ENCODE measurements at places on chromosomes 13 and 19.
A peak's percentile ranks its signal among the peaks of the same experiment; 100 is the strongest.

GRCh38 chr19:30519607-30520205 lies 147.5 kb downstream of the ZNF536 start:
- DNase-seq, result no peak

GRCh38 chr13:51959773-51960172 lies 51.5 kb downstream of the ATP7B start:
- DNase-seq, result no peak

DNA sequence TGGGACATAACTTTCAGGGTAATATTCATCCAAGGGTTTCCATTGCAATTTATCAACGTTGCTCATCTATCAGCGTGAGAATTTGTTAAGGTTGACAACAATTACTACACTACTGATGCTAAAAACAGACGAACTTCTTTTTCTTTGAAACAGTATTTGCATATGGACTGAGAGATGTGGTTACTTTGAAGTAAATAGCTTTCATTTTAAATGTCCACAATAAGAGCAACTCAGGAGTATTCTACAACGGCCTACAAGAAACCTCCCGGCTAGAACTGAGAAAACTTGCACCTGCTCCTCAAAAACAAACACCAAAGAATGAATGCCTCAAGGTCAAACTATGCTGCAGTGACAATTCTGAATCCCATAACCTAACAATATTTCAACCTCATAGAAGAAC lies 238.4 kb downstream of the IRS2 start:
- DNase-seq, result no peak

- no peak for DNase-seq
Observed at GRCh38 chr19:2014731-2015607, 545 bp downstream of the BTBD2 start.

- no peak for DNase-seq
Observed at GRCh38 chr19:35975608-35976214, 19.3 kb upstream of the SDHAF1 start.

DNA sequence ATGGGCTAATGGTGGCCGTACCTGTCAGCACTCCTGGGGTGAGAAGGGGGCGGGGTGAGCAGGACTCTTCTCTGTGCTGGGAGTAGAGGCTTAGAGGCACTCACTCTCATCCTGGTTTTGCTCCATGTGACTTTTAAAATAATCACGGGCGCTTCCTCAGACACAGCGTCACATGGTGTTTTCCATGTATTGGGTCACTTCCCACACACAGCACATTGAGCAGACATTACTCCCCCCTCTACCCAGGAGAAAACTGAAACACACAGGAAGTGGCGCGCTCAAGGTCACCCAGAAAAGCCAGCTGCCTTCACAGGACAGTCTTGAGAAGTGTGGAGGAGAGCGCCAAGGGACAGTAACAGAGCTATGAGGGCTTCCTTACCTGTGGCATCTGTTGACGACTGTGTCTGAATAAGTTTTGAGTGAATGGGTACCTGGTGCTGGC lies 23.2 kb downstream of the SPATA13 start:
- DNase-seq, result no peak

DNA sequence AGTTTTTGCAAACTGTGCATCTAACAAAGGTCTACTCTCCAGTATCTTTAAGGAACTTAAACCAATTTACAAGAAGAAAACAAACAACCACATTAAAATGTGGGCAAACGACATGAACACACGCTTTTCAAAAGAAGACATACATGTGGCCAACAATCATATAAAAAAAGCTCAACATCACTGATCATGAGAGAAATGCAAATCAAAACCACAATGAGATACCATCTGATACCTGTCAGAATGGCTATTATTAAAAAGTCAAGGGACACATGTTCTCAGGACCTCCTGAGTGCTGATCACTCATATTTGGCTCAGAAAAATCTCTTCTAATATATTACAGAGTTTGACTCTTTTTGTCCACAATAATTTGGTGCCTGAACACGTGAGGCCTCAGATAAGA lies 14.2 kb upstream of the LILRB1 start:
- no peak for DNase-seq

DNA sequence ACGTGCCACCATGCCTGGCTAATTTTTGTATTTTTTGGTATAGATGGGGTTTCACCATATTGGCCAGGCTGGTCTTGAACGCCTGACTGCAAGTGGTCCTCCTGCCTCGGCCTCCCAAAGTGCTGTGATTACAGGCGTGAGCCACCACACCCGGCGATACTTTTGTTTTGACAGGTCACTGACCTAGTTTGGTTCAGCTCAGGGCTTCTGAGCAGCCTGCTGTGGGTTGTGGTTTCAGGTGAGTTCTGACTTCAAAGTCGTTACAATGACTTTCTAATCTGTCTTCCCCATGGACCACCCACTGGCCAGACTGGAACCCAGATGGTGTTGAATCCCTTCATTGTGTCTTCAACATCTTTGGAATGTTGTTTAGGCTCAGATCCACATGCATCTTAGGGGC lies 73.8 kb downstream of the TRPM4 start:
- DNase-seq, result no peak

DNA sequence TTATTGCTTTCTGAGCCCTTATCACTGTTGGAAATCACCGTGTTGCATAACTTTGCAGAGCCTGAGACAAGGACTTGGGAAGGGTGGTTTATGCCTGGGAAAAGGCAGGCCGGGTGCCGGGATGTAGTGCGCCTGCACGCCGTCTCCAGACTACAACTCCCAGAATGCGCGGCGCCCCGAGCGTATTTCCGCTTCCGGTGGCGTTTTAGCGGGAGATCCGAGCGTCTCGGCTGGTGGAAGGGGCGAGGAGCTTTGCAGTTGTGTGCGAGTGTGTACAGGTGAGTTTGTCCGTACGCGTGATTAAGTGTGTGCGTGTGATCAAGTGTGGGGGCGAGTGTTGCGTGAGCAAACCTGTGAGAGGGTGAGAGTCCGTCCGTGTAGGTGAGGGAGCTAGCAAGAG lies 75.4 kb downstream of the PEG3 start:
- no peak for DNase-seq

GRCh38 chr19:43731846-43732245 lies 16.0 kb downstream of the IRGC start:
- DNase-seq, result no peak

DNA sequence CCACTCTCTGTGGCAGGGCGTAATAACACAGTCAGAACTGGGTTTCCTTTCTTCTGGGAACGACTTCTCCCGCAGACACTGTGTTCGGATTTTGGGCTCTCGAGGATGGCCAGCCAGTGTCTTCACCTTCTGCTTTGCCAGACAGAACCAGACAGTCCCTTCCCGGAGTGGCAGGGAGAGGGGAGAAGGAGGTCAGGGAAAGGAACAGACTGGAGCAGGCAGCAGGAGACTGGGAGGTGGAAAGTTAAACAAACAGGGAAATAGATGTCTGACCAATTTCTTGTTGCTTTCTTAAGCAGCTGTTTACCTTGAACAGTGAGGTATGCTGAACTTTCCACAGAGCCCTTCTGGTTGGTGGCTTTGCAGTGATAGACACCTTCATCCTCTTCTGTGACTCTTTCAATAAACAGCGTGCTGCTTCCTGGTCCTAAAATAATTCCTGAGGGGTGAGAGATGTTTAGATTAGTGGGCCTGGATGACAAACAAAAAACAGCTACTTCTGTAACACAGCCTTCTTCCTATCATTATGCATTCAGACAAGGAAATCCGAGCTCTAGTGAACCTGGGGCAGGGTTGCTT lies 137.6 kb downstream of the FLT1 start:
- no peak for DNase-seq

- no peak for DNase-seq
Observed at GRCh38 chr13:43127103-43127798, 103.9 kb downstream of the DNAJC15 start.

DNA sequence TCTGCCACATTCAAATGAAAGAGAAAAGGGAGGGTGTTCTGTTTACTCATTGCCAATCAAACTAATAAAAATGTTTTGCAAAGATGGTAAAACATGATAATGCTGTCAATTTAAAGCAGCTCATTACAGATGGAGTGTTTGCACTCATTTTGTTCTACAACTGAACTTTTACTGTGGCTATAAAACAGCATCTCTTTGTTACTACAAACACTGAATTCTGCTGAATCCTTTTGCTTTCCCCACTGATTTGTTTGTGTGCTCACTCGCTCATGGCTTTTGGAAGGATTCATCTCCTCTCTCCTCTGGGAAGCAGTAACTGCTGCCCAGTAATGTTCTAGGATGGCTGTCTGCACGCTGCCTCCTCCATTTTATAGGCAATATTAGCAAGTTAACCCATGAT lies 434.5 kb downstream of the PCDH9 start:
- no peak for DNase-seq

DNA sequence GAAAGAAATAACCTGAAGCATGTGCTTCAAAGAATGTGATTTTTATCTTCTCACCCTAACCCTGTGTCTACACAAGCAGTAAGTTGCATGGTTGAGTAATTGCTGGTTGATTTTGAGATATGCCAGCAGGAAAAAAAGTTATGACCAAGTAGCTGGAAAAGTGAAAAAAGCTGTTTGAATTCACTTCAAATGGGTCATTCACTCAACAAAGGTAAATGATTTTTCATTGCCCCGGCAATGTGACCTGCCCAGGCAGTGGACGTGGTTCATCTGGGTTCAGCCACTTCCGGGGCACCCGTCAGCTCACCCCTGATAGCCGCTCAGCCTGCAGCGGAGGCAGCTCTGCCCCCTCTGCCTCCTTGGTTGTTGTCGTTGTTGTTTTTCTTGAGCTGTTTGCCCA lies 18.5 kb downstream of the TNFRSF19 start:
- DNase-seq, result no peak

DNA sequence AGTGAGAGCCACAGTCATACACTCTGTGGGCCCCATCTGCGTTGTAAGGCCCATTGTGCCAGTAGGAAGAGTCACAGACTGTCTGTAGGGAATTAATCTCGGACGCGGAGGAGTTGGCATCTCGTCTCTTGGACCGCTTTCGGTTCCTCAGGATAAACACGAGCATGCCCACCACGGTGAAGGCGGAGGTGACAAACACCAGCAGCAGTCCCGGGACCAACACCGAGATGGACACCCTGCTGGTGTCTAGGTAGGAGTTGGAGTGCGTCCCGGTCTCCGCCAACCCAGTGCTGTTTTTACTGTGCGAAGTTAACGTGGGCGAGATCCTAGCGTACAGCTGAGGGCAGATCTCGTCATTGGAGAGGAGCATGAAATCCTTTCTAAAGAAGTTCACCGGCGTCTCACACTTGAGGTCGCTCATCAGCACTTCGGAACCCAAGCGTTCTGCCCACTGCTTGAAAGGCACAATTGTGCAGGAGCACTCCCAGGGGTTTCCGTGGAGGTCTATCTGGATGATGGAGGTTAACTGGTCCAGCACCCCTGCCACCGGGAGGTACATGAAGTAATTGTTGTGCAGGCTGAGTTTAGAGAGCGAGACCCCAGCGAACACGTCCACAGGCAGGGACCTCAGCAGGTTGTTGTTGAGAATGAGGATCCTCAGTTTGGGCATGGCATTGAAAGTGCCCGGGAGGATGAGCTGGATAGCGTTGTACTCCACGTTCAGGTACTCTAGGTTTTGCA lies 2.7 kb downstream of the SLITRK1 start:
- no peak for DNase-seq

GRCh38 chr19:32339988-32340874 lies 5.2 kb upstream of the ZNF507 start:
- peak; percentile 15 for DNase-seq

DNA sequence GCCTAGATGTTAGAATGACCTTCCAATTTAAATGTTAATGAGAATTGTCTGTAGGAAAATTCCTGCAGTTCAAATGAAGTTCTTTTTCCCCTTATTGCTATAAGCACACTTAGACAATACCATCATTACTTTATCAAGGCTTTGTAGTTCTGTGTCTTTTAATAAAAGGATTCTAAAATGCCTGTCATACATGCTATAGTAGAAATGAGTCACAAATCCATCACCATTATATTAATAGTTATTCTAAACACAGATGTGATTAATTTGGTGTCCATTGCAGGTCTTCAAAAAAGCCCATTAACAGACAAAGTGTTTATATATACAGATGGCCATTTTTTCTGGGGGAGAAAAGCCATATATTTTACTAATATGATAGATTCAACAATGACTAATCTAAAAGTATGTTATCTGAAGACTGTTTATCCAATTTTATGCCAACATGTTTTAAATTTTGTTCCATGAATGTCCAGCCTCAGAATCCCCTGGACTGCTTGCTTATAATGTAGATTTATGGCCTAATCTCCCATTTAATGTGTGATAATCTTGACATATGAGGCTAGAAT lies 1678.3 kb upstream of the PCDH20 start:
- DNase-seq, result no peak

DNA sequence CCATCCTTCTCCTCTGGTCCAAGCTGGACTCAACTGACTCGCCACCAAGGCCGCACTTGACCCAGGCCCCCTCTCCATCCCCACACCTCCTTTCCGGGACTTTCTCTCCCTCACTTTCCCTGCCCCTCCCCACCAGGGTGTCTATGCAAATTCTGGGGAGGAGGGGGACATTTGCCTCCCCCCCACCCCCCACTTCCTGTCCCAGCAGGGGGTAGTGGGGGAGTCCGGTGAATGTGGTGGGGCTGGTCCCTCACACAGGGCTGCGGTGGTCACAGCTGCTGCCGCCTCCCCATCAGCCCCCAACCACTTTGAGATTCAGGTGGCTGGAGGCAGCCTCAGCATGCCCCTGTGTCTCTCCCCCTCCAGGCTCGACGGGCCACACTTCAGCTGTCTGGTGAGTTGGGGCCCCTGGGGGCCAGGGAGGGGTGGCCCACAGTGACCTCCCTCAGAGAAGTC lies 870 bp downstream of the SPIB start:
- no peak for DNase-seq

DNA sequence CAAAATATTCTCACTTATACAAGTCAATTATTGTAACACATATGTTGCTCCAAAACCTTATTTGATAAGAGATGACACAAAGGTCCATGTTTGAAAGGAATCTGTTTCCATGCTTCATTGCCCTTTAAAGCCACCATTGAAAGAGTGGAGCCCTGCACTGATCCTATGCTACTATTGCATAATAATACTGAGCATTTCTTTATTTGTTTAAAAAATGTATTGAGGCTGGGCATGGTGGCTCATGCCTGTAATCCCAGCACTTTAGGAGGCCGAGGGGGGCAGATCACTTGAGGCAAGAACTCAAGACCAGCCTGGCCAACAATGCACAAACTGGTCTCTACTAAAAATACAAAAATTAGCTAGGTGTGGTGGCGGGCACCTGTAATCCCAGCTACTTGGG lies 178.8 kb upstream of the STARD13 start:
- DNase-seq, result no peak

GRCh38 chr19:48806518-48806817 lies 4.4 kb downstream of the BCAT2 start:
- no peak for DNase-seq

Data from stimulated activated CD8-positive, alpha-beta memory T cell treated with anti-CD3 and anti-CD28 coated beads, Interleukin-12 subunit alpha, Interleukin-12 subunit beta, amount 100 ng/mL, for 1 hour (primary cell).